Right renal cortex interstitium (tissue), 3 donors: ENCODE measurements at places on chromosomes 11 and 22. TPM values are rescaled to one million over a fixed set of nuclear protein-coding genes. Genes with fewer than 3 reads are reported as not detected.

DNA sequence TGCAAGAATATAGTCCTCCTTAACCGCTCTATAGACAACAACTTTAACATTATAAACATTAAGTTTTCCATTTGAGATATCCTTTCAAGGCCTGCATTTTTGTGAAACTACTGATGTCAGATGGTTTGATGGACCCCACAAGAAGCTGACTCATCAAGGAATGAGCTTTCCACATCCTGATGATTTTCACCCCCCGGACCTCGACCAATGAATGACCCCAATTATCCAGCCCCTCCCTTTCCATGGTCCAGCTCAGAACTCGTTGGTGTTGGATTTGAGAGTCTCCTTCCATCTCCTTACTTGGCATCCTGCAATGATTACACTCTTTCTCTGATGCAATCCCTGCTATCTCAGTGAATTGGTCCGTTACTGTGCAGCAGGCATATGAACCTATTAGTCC is 31.8 kb upstream of the GUCY1A2 start:
- DNase-seq: no peak

DNA sequence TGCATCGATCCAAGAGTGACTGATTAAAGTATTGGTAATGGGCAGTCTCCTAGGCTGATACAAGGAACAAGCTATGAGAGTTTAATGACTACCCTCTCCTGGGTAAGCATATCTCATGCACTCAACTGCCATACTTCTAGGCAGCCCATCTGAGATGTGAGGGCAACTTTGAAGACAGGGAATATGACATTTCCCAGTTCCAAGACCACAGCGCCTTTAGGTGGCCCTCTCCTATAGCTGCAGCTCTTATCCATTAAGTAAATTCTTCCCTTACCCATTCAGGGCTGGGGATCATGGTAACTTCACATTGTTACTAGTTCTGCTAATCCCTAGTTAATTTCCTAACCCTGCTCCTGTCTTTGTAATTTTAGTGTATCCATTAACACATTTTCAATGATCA is 157.3 kb upstream of the CTSC start:
- DNase-seq: no peak

CRYBA4 gene
- not detected for polyA plus RNA-seq

DNA sequence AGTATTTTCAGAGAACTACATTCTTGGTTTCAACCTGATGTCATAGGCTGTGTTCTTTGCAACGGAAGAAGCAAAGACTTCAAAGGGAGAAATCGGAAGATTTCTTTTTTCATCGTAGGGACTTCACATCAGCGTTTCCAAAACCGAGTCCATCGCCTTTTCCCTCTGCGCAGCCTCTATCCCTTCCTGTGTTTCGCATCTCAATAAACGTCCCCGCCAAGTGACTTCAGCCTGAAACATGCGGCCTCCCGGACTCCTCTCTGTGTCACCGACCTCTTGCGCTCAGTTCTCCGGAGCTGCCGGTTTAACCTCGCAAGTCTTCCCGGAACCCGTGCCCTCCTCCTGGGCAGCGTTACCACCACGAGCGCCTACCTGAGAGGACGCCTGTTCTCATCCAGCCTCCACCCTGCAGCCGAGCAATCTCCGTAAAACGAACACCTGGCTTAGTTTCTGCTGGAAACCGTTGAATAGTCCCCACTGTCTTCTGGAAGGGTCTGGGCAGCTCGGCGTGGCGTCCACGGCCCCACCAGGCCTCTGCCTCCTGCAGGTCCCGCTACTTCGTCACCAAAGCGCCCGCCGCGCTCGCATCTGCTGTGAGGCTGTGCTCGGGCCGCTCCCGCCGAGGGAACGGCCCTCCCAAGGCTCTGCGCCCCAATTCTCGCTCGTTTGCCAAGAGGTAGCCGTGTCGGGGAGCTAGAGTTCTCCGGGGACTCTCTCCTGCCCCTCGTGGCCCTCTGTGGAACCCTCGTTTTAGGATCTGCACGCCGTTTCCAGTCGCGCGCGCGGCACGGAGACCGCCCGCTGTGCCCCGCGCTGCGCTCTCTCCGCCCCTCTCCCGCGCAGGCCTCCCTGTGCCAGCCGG is at the start of gene GLB1L3:
Gene GLB1L3, plus strand, starts transcription at position 846 of the 862 bp plus-strand sequence. CDS start 362 bp downstream, outside the sequence.
- no peak for DNase-seq

DNA sequence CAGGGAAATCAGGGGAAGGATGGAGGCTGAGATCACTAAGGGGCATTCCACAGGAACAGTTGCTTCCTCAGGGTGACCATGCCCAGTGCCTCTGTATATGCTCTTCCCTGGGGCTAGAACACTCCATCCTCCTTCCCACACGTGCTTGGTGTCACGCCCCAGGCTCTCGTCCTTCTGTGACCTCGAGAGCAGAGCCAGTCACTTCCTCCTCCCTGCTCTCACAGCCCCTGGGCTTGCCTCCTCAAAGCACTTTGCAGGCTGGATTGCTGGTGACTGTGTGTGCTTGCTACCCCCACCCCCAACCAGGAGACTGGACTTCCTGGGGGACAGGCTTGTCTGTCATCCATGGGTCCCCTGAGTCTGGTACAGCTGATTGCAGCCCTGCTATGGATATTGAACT is 56.5 kb upstream of the AMPD3 start:
- DNase-seq: no peak

GRCh38 chr11:119666463-119667131 is 62.4 kb downstream of the NECTIN1 start:
- no peak for DNase-seq
